ENCODE measurements at places on chromosomes 12 and 14. TPM values are rescaled to one million over a fixed set of nuclear protein-coding genes. Genes with fewer than 3 reads are reported as not detected.

DNA sequence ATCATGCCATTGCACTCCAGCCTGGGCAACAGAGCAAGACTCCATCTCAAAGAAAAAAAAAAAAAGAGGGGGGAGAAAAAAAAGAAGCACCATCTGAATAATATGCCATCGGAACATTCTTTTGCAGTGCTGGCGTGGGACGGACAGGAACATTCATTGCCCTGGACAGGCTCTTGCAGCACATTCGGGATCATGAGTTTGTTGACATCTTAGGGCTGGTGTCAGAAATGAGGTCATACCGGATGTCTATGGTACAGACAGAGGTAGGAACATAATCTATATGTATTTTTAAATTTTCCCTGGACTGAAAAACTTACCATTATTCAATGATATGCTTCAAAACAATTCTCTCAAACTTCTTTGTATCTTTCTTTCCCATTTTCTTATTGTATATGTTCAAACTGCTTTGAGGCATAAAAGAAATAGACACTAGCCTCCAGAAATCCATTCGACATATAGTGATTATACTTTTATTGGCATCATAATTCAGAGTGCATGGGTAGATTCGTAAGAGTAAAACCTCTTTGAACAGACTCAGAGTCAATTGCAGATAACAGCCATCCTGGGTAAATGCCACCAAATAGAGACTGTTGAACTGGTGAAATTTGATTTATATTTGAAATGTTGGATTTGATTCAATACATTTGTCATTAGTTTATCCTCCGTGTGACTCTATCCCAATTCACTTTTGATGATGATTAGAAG lies 199.7 kb downstream of the EPS8 start:
- no peak for DNase-seq

DNA sequence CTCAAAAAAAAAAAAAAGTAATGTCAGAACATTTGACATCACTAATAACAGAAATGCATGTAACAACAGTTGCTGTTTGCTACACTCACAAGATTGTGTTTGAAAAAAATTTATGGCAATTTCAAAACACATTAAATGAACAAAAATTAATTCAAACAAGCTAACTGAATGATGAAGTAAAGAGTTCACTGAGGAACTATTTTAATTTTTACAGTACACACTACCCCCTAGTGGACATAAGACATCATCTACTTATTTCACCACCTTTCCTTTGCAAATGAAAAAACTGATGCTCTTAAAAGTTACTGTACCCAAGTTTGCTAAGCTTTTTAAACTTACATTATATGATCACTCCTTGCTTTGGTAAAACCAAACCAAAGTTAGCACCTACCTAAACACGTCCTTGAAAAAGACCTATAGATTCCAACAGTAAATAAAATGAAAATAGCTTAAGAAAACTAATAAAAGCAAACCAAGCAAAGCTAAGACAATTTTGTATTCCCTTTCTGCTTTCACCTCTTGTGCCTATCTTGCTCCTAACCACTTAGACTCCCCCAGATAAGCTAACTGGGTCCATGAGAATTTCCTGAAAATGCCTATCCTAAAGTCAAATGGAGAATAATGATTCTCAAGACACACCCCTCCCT lies 22.2 kb downstream of the UBE2N start:
- no peak for DNase-seq

Gene RTL1
- not detected for total RNA-seq

- peak; percentile 69 for DNase-seq
Observed at GRCh38 chr12:124392667-124393413, 97.9 kb downstream of the RFLNA start.

Gene TESPA1
- not detected for total RNA-seq

Gene ITGA7
- total RNA-seq, result 246 TPM

- DNase-seq, result no peak
Observed at GRCh38 chr12:69515394-69515930, 45.3 kb downstream of the FRS2 start.

Gene SLC35F4
- total RNA-seq, result not detected

- DNase-seq, result no peak
Observed at GRCh38 chr14:24316597-24316950, 5.3 kb downstream of the LTB4R start.

- no peak for DNase-seq
Observed at GRCh38 chr14:103230658-103231334, 103.2 kb upstream of the EIF5 start.

Gene KLRK1
- not detected for total RNA-seq

Gene SSTR1
- total RNA-seq, result 7.2 TPM

- no peak for DNase-seq
Observed at GRCh38 chr12:91432089-91432488, 249.5 kb upstream of the DCN start.

Gene OTOGL
- not detected for total RNA-seq

Gene KRT86
- 0.96 TPM for total RNA-seq

GRCh38 chr14:21498540-21499526 lies 12.3 kb downstream of the METTL3 start:
- DNase-seq, result no peak

Gene LRP6
- total RNA-seq, result 70.0 TPM

DNA sequence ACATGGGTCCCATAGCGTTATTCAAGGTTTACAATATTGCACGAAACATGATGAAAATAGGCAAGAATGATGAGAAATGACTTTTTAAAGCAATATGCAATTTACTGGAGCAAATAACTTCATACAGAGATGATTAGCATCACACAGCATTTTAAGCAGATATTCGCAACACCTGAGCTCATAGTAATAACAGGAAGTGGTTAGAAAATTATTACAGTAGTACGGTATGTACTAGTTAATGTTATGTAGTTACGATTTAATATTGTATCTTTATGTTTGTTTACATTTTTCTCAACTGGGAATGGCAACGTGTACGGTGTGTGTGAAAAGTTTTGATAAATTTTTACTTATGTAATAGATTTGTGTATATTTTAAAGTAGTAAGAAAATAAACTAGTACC lies 102.6 kb downstream of the OSBPL8 start:
- DNase-seq, result no peak

- no peak for DNase-seq
Observed at GRCh38 chr12:124909831-124910560, 4.5 kb downstream of the UBC start.

DNA sequence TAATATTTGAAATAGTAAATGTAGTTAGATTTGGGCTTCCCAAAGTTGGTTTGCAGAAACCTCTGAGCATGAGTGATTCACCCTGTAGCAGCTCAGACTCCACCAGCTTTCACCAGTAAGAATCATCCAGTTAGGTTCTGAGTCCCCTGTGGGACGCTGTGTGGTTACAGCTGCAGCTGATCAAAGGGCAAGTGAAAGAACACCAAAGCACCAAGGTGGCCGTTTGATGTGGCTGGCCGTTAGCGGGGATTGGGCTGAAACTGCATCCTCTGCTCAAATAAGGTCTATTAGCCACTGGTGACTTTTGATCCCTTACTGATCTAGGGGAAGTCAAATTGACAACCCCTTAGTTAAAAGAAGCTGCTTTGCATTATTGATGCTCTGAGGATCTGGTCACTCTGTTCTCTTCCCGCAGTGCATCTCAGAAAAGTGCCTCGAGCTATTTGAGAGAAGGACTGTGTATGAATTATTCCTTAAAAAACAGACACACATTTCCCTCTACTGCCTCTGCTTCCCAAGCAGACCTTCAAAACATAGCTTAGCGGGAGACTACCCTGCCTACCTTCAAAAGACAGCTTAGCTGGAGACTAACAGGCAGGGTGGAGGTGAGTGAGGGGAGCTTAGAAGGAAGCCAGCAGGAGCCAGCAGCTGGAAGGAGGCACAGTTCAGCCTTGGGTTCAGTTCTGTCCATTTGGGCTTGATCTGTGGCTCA lies 3.7 kb downstream of the ABHD12B start:
- no peak for DNase-seq

Gene SELPLG
- 2.6 TPM for total RNA-seq

GRCh38 chr12:28257411-28257810 lies 67.2 kb downstream of the CCDC91 start:
- no peak for DNase-seq

- DNase-seq, result no peak
Observed at GRCh38 chr14:59283361-59283760, 94.9 kb downstream of the DAAM1 start.

GRCh38 chr14:84520711-84521338 lies 1009.1 kb upstream of the FLRT2 start:
- no peak for DNase-seq

GRCh38 chr12:97482143-97482693 lies 19.6 kb downstream of the RMST start:
- no peak for DNase-seq

- no peak for DNase-seq
Observed at GRCh38 chr12:57332646-57333312, 81.8 kb upstream of the STAC3 start.

Gene CCDC38
- total RNA-seq, result not detected

Gene WNT1
- not detected for total RNA-seq

DNA sequence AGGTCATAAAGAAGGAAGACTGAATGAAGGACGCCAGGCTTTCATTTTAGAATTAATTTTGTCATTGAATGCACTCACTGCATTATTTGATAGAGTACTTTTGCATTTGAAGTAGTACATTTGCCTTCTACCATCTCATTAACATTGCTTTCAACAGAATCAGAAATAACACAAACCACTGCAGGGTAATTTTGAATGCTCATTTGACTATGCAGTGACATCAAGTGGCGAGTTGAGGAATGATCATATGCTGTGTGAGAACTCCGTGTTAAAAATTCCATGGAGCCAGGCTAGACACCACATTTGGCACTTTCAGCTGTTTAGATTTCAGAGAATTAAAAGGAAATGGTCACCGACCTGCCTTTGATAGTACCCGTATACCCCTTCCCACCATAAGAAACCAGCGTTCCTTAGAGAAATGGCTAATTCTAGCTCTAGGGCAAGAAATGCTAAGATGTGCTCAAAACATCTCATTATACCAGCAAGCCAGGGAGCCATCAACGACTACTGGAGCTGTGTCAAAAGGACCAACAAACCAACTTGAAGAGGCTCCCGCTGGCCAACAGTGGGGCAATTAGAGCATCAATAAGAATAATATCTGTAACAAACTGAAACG lies 16.5 kb downstream of the HEBP1 start:
- DNase-seq, result no peak

DNA sequence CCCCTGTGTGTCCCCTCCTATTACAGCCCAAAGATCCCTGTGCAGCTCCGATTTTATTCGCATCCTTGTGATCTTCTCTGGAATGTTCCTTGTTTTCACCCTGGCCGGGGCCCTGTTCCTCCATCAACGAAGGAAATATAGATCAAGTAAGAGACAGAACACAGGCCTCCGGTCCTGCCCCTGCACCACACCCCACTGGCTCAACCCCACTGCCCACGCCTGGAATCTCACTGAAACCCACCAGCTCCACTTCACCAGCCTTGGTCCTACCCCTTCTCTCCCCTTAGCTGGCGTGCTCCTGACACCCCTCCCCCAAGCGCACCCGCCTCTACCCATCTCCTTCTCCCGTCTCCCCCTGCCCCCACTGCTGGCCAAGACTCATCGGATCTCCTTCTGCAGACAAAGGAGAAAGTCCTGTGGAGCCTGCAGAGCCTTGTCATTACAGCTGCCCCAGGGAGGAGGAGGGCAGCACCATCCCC lies 934 bp upstream of the TAPBPL start:
- DNase-seq, result no peak

Gene HOXC5
- not detected for total RNA-seq

GRCh38 chr14:68405961-68406360 lies 386.9 kb downstream of the ZFP36L1 start:
- DNase-seq, result no peak

Gene PMCH
- not detected for total RNA-seq

- DNase-seq, result no peak
Observed at GRCh38 chr12:54988402-54989054, 4.0 kb upstream of the TESPA1 start.

DNA sequence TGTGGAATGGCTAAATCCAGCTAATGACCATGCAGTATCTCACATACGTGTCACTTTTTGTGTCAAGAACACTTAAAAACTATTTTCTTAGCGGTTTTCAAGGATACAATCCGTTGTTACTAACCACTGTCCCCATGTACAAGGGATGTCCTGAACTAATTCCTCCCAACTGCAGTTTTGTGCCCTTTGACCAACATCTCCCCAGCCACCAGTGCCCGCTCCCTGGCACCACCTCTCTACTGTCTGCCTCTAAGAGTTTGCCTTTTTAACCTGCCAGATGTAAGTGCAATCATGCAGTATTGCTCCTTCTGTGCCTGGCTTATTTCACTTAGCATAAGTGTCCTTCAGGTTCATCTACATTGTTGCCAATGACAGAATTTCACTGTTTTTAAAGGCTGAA lies 315.7 kb downstream of the TMEM121 start:
- DNase-seq, result no peak

DNA sequence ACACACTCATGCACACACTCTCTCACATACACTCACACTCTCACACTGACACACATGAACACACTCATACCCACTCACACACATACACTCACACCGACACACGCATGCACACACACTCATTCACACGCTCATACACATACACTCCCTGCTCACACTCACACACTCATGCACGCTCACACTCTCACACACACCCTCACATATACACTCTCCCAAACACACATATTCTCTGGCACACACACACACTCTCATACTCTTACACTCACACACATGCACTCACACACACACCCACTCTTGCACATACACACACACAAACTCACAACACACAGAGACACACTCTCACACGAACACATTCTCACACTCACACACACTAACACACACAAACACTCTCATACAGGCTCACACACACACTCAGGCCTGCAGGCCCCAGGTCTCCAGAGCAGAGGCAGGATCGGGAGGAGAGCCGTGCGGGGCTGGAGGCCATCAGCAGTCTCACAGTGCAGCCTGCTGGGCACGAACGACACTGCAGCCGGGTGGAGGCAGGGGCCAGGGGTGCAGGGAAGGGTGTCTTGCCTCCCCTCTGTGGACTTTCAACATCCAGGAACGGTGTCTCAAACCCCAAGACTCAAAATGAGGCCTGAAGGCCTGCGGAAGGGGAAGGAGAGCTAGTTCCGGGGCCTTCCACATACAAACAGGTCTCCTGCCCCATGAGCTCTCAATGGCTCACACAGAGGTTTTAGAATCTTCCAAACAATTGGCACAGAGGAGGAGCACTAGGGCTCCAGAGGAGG lies 148.7 kb downstream of the ANO2 start:
- DNase-seq, result no peak

GRCh38 chr12:47121146-47121545 lies 41.4 kb upstream of the AMIGO2 start:
- no peak for DNase-seq

Gene SIX4
- 1.4 TPM for total RNA-seq

Gene TAS2R14
- not detected for total RNA-seq

Gene TTC6
- not detected for total RNA-seq

Gene OR4E2
- total RNA-seq, result not detected

Gene PIWIL1
- total RNA-seq, result not detected

Gene RIMKLB
- total RNA-seq, result 26.0 TPM

GRCh38 chr12:91225316-91225715 lies 42.7 kb upstream of the DCN start:
- no peak for DNase-seq

All from ascending aorta (tissue), 2 donors.